B cell (primary cell): ENCODE measurements at places on chromosomes 7 and 10. TPM values are rescaled to one million over a fixed set of nuclear protein-coding genes. Genes with fewer than 3 reads are reported as not detected.

- DNase-seq, result no peak
Measured at GRCh38 chr7:26457696-26458327, 166.2 kb downstream of the SNX10 start.

HABP2 gene
- polyA plus RNA-seq, result not detected in 2 replicates

CPA2 gene
- not detected in 2 replicates for polyA plus RNA-seq

- no peak for DNase-seq
Measured at GRCh38 chr10:129968853-129969183, 4.7 kb upstream of the EBF3 start.

- DNase-seq, result no peak
Measured at GRCh38 chr7:22812353-22812752, 10.3 kb downstream of the TOMM7 start.

DNA sequence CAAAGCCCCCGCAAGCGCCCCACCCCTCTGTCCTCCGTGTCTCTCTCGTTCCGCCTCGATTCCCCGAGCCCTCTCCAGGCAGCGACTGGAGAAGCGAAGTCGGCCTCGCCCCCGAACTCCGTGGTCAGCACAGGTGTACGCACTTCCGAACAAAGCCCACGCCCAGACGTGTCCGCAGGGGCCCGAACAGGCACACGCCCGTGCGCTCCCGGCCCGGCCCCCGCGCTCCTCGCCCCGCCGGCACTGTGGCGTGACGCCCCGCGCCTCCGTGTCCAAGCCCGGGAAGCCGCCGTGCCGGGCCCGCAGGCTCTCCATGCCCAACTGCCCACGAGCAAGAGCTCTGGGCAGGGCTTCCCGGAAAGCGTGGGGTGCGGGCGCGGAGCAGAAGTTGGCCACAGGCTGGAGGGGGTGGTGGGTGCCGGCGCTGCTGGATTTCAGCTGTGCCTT, 662 bp downstream of the NRCAM start:
- DNase-seq, result no peak

GRCh38 chr7:101555269-101555920, 73.7 kb downstream of the MYL10 start:
- no peak for DNase-seq

GRCh38 chr10:35579726-35580422, 25.3 kb upstream of the GJD4 start:
- no peak for DNase-seq

PARP12 gene
- polyA plus RNA-seq, result 170 and 233 TPM in 2 replicates

GRCh38 chr7:4308205-4308590, 373.9 kb upstream of the FOXK1 start:
- no peak for DNase-seq

- DNase-seq, result no peak
Measured at GRCh38 chr7:67463316-67463715, 466.7 kb downstream of the TYW1 start.

CALML3 gene
- not detected in 2 replicates for polyA plus RNA-seq

- no peak for DNase-seq
Measured at GRCh38 chr7:24213311-24213710, 70.7 kb upstream of the NPY start.

DNA sequence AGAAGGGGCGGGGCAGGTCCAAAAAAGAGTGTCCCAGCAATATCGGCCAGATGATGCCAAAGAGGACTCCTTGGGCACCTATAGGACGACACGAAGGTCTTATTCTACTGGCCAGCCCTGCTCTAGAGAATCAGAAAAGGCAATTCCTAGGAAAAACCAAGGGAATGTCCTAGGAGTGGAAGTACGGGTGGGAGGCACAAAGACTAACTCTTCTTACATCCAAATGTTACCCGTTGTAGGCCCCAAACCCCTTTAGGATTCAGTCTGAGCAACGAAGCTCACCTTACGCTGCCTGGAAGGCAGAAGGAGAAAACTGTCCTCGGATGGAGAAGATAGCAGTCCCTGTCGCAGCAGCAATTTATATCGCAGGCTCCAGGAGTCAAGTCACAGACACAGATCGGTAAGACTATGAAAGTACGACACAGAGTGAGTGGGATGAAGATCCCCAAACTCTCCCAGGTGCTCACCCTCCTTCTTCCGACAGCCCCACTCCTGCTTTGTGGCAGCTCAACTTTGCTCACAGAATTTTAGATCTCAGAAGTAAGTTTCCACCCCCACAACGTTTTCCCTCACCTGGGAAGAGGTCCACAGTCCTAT, 558 bp downstream of the TCTN3 start:
- DNase-seq, result no peak

ZNF488 gene
- polyA plus RNA-seq, result not detected in 2 replicates

- DNase-seq, result no peak
Measured at GRCh38 chr7:82275342-82275741, 168.2 kb downstream of the CACNA2D1 start.

GRCh38 chr10:31906039-31906438, 22.6 kb downstream of the ARHGAP12 start:
- no peak for DNase-seq

DNA sequence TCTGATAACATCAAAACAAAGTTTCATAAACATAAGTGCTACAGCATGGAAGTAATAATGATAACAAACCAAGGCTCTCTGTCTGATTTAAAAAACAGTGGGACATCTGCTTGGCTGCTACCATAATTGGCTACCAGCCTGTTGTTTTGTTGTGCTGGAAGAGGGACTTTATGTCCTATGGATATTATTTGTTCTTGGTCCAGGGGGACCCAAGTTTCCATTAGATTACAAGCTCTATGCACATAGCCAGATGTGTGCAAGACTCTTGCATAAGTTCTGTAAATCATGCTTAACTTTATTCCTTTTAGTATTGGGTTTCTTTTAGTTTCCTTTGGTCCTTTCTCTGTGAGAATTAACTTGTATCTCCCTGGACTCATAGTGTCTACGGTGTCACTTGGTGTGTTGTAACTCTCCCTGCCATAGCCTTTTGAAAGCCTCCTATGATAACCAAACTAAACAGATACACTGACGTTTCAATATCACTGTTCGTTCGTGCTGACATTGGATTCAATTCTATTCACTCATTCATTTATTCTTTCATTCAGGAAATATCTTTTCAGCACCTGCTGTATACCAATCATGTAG, 41.4 kb upstream of the CD36 start:
- DNase-seq, result no peak

ARHGAP21 gene
- polyA plus RNA-seq, result 4.5 and 5.3 TPM in 2 replicates

GRCh38 chr7:2444476-2444875, 31.7 kb downstream of the GRIFIN start:
- no peak for DNase-seq

GRCh38 chr10:6786579-6787031, 206.5 kb upstream of the PRKCQ start:
- no peak for DNase-seq

ZNF425 gene
- polyA plus RNA-seq, result 0.48 and 0.85 TPM in 2 replicates

- DNase-seq, result no peak
Measured at GRCh38 chr7:124934841-124935240, 5.2 kb upstream of the POT1 start.

- DNase-seq, result no peak
Measured at GRCh38 chr10:71295641-71296040, 23.4 kb upstream of the SLC29A3 start.

DNA sequence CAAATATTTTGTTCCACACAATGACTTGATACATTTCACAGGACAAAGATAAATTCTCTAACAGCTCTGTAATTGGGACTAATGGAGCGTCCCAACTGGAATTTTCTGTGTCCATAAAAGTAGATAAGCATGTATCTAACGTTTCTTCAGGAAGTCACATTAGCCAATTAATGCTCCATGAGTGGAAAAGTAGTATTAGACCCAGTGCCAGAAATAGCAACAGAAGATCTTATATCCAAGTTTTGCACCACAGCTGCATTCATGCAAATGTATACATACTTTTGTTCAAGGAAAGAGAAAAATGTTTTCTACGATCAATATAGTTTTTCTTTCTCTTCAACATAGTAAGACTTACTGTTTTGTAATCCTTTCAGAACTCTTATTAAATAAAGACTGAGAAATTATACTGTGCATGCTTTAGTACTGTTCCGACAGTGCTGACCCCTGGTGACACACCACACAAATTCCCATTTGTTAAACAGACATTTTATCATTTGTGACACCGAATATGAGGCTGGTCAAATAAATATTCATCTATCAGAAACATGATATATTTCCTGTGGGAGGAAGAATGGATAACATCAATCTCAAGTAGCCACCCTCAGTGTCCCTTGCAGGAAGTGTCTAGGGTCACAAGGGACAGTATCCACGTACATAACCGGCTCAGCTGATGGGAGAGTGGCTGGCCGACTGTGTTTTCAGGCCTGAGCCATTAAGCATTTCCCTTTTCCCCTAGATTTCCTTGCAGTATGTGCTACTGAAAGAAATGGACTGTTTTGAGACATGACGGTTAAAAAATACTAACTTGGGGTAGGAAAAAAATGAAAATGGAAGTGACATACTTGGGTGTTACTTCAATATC, 102.1 kb upstream of the RSU1 start:
- no peak for DNase-seq

DNA sequence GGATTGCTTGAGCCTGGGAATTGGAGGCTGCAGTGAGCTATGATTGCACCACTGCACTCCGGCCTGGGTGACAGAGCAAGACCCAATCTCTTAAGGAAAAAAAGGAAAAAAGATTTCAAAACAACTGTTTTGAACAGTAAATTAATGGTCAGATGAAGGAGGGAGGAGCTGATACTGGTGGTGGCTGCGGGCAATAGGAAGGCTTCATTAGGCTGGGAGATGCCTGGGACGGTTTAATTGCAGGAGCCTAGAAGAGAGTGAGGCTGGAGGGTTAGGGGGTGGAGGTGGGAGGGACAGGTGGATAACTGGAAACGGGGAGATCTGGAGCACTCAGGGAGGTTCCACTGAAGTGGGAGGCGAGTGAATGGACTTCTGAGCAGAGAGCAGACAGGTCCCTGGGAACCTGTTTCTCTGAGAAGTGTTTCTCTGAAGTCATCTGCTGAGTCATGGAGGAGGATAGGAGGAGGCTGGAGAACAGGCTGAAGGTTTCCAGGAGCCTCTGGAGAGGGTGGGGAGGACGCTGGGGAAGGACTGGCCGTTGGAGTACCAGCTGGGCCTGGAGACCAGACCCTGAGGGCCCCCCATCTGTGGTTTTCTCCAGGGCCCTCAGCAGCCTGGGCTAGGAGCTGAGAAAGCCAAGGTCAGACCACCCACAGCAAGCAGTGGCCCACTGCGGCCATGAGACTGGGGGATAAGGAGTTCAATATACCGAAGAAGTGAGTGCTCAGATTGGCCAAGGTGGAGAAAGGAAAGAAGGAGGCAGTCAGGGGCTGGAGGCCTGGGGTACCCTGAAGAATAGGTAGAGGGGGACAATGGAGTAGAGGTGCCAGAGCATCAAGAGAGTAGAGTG, 14.4 kb upstream of the YWHAG start:
- DNase-seq, result no peak

DNA sequence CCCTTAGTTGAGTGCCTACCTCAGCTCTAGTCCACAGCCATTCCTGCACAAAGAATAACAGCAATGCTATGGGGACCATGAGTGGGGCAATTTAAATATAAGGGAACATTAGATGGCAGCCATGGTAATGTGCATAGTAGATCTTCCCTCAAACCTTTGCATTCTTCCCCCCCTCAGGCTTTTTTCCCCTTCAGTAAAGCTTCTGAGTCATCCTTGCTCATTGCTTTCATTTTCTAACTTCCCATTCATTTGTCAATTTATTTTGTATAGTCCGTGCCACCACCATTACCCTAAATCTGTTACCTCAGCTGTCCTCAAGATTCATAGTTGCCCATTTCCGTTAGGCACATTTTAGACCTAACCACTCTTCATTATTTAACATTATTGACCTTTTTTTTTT, 10.7 kb downstream of the HECTD2 start:
- DNase-seq, result no peak

NRP1 gene
- not detected in 2 replicates for polyA plus RNA-seq

PMPCB gene
- polyA plus RNA-seq, result 61.9 and 80.3 TPM in 2 replicates

GRCh38 chr7:33109758-33110238, 594 bp upstream of the RP9 start:
- peak; percentile 32 for DNase-seq

TBX20 gene
- polyA plus RNA-seq, result not detected in 2 replicates
